ENCODE measurements at places on chromosomes 12 and 14.

- DNase-seq, result no peak
These were observed 22.5 kb upstream of the MANSC4 start for GRCh38 chr12:27802511-27802910.

GRCh38 chr12:118035190-118036041, 18.9 kb downstream of the RFC5 start:
- no peak for DNase-seq

DNA sequence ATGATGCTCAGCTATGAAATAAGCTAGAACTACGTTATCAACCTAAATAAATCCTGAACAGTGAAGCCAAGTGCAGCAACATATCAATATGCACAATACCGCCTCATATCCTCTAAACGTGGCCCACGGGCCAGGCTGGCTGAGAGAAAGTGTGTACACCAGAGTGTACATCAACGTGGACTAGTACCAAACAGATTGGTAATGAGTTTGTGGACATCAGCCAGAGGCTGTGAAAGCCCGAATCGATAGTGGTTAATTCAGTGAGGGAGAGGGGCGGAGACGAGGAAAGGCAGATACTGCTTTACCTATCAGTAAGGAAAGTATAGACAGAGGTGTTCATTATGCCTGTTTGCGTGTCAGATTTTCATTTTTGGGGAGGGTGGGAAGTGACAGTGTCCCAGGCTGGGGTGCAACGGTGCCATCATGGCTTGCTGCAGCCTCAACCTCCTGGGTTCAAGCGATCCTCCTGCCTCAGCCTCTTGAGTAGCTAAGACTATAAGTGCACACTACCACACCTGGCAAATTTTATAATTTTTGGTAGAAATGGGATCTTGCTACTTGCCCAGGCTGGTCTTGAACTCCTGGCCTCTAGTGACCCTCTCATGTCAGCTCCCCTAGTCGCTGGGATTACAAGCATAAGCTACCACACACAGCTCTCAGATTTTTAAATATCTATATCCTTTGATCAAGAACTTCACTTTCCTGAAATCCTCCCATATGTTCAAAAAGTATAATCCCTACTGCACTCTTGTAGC, 50.1 kb downstream of the ANAPC7 start:
- no peak for DNase-seq

DNA sequence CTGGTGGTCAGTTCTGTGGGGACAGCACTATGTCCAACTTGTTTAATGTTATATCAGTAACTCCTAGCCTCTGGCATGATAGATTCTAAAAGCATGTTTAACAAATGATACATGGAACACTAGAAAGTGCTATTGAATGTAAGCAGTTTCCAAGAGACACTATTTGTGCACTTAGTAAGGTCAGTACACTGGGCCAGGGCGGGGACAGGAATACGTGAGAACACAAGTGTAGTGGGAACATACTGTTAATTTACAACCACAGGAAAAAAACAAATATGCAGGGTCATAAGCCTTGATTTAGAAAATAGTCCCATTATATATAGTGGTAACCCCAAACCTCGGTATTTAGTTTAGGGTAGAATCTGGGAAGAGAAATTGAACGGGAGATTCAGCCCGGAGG, 88.9 kb upstream of the SLC38A2 start:
- no peak for DNase-seq

GRCh38 chr12:27583981-27584380, 60.0 kb downstream of the PPFIBP1 start:
- no peak for DNase-seq

- DNase-seq, result no peak
These were observed 18.0 kb upstream of the ATF1 start for GRCh38 chr12:50745861-50746260.

GRCh38 chr12:39824505-39825212, 205.1 kb upstream of the ABCD2 start:
- no peak for DNase-seq

DNA sequence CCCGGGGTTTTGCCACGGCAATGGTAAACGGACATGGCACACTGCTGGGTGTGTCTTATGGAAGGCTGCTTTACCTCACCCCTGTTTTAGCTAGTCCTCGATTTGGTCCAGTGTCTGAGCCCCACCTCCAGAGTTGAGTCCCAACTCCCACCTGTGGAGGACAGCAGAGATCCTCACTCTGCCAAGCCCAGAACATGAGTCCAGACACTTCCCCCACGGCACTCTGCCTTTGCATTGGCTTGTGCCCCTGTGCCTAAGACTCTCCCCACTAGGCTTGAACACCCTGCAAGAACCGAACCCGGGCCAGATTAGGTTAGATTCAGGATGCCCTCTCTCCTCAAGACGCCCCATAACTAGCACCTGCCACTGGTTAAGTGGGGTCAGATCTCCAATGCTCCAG, 59.8 kb upstream of the C14orf180 start:
- DNase-seq, result no peak

DNA sequence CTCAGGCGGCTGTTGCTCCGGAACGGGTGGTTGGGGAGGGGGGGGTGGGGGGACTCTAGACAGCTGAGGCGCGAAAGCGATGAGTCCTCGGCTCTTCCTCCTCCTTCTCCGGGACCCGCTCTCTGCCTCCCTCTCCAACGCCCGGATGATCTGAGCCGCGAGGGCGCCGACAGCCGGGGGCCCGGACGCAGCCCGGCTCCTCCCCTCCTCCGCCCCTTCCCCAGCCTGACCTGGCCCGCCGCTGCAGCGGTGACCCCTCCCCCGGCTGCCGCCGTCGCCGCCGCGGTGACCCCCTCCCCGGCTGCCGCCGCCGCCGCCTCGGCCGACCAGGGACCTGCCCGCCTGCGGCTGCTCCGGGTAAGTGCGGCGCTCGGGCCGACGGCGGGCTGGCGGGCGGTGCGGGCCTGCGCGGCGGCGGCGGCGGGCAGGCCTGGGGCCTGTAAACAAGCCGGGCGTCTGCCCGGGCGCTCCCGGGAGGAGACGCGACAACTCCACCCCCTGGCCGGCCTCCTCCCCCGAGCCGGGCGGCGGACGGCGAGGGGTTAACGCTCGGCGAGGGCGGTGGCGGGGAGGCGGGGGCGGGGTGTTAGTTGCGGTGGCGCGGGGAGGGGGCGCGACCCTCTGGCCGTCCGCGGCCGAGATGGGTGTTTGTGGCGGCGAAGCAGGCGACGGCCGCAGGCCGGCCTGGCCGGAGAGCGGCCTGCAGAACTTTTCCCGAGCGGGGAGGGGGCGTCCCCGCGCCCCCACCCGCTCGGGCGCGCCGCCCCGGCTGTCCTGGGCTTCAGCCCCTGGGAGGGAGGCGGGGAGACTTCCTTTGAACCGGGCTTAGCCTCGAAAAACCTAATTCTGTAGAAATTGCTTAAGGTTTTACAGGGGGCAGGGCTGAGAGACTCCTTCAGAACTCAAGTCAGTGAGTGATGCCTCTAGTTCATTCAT, 568 bp downstream of the PPM1A start:
- peak; percentile 68 for DNase-seq

DNA sequence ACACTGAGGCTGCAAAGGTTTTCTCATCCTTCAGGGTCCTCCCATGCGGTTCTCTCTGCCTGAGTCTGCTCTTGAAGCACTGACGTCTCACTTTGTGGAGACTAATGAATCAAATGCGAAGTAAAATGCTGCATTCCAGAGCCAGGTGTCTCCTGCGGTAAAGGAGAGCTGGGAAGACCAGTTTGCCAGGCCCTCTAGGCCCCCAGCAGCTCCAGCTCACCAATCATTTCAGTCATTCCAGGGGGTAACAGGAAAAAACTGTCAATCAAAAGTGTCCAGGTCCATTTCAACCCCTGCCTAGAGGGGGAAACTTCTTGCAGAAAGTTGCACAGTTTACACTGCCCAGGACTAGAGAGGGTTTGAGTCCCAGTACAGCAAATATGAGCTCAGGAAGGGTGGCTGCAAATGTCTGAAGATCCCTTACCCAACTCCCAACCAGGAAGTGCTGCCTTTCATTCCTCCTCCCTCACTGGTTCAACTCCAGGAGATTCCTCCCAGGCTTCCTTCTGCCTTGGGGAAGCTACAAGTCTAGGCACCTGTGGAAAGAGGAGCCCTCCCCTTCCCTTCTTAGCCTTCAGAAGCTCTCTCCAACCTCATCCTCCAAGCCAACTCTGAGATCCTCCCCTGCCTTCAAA, 2.7 kb upstream of the NXPH4 start:
- DNase-seq, result no peak

DNA sequence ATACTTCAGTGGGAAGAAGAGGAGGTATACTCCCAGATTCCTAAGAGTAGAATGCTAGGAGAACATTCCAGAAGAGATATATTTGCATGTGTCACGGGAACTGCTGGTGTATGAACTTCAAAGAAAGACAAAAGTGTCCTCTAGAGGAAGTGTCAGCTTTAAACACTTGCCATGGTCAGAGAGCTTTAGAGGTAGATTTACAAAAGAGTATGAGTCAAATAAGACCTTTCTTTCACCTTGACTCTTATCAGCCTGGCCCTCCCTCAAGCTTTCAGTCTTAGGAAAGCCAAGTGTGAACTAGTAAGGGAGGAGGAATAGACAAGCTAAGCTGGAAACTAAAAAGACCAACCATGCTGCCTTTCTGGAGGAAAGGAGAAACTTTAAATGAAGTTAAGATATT, 34.7 kb downstream of the COX8C start:
- DNase-seq, result no peak

DNA sequence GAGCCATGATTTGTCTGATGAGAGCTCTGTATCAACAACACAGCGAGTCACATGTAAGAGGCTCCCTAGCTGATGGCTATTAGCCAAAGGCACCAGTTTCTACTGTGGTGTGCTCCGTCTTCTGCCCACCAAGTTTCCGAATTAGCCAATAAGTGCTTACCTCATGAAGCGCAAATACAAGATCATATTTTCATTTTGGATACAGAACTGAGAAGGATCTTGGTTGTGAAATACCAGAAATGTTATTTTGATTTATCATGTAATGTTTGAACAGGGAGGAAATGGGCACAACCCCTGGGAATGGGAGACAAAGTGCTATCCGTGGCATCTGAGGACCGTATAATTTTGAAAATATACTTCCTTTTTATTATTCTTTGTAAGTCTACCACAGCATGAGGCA, 234.3 kb downstream of the DACT1 start:
- no peak for DNase-seq

- peak; percentile 60 for DNase-seq
These were observed 36.1 kb downstream of the BAZ2A start for GRCh38 chr12:56593909-56594621.

- no peak for DNase-seq
These were observed 63.2 kb downstream of the TSPAN11 start for GRCh38 chr12:30989754-30990153.

DNA sequence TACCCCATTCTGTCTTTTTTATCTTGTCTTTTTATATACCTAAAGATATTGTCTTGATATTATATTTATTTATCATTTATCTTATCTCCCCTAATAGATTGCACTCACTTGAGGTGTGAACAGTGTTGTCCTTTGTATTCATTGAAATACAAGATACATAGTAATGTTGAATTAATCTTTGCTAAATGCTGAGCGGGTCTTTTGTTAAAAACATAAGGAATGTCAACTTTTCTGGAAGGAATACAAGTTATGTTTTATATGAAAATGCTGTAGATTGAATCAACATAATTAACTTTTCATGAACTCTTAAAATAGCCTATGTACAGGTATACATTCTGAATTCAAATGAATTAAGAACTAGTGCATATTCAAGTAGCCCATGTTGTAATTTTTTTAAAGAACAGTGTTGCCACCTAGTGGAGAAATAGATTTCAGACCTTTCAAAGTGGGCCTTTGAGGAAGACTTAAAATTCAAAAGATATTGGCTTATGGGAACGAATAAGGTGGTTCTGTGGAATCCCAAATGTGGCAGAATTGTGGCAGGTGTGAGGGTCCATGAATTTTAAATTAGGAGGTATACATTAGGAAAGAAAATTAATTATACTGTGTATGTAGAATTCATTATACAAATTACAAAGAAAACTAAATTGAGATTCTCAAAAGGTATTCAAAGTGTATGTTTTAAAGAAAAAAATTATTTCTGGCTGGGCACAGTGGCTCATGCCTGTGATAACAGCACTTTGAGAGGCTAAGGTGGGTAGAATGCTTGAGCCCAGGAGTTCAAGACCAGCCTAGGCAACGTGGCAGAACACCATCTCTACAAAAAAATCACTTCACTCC, 19.1 kb downstream of the BBOF1 start:
- peak; percentile 70 for DNase-seq

DNA sequence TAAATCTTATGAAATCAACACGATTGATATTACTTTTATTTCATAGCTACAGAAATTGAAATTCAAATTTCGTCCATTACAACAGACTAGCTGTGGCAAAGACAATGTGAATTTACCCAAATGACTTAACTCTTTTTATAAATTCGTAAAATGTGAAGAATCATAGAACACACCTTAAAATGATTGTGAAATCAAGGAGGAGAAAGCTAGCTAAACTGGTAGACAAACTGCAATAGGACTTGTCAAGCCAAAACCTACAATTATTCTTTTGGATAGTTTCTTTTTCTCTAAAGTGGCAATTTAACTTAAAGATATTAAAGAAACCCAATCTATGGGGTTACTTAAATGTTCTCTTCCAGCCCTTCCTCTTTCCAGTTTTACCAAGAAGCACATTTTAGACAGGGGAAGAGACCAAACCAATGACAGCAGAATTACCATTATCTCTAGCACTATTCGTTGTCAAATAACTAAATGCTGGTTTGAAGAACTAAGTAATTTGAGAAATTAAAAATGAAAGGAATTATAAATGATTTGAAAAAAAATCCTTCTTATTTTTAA, 807 bp upstream of the SLC16A7 start:
- no peak for DNase-seq

DNA sequence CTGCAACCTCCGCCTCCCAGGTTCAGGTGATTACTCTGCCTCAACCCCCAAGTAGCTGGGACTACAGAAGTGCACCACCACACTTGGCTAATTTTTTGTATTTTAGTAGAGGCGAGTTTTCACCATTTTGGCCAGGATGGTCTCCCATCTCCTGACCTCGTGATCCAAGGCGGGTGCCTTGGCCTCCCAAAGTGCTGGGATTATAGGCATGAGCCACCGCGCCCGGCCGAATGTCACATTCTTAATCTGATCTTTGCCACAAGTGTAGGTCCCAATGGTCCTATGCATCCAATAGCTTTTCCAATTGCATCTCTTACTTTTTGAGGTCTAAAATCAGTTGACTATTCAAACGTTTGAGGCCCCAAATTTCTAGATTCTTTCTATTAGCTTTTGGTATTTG, 676.0 kb downstream of the SLC16A7 start:
- no peak for DNase-seq
